ENCODE measurements at places on chromosomes 1 and 21.

GRCh38 chr1:3924825-3925220, 24.8 kb upstream of the C1orf174 start:
- DNase-seq, result no peak

DNA sequence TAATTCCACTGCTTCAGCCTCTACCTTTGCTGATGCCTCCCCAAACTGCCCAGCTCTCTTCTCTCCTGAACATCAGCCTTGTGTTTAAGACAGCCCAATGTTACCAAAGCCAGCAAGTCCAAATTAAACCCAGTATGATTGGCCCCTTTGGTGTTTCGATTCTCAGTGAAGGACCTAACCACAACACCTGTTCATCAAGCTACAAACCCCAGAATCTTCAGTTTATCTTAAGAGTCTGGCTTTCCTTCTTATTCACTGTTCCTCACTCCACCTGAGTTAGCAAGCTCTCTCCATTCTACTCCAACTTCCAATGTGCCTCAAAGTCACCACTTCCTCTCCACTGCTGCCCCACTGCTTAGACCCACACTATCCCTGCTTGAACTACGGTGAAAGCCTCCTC, 25.5 kb upstream of the ITPKB start:
- DNase-seq, result no peak

DNA sequence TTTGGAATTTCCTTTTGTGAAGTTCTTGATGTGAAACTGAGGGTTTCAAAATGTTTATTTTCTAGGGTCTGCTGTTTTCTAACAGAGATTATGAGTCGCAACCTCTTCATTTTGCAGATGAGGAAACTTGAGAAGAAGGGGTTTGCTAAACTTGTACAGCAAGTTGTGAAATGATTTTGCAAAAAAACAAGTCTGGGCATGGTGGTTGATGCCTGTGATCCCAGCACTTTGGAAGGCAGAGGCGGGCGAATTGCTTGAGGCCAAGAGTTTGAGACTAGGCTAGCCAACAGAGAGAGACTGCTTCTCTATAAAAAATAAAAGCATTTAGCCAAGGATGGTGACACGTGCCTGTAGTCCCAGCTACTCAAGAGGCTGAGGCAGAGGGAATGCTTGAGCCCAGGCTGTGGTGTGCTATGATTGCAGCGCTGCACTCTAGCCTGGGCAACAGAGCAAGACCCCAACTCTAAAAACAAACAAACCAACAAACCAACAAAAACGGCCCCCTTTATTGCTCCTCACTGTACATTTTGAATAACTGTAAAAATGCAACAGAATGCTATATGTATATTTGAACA, 9.9 kb downstream of the TRIM67 start:
- no peak for DNase-seq

DNA sequence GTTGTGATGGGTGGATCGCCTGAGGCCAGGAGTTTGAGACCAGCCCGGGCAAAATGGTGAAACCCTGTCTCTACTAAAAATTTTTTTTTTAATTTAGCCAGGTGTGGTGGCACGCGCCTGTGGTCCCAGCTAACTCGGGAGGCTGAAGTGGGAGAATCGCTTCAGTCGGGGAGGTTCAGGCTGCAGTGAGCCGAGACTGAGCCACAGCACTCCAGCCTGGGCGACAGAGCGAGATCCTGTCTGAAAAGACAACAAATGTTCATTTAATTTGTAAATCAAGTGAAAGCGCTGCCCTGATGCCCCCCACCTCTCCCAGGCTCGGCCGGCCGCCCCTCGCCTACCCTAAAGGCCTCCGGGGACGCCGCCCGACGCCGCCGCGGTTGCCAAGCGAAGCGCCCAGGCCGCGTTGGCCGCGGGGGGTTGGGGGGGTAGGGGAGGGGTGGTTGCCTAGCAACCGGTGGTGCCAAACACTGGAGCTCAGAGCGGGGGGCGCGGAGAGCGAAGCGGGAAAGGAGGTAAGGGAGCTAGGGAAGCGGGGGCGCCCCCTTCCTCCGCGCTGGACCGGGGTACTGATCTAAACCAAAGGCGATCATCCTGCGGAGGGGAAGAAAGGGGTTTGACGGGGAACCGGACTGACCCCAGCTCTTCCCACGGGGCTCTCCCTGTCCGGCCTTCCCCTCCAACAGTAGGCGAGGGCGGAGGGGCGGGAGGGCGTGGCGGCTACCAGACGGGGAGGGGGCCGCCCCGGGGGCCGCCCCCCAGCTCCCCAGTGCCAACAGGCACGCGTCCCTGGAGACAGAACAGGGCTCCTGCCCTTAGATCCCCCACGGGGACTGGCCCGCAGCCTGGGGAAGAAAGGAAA, at the start of gene TEKT2:
Gene TEKT2 (plus strand): TSS at position 460 of the 862 bp plus-strand sequence. CDS start 828 bp downstream, outside the sequence.
- no peak for DNase-seq

GRCh38 chr1:112317140-112317539, 78.9 kb upstream of the CTTNBP2NL start:
- no peak for DNase-seq

- no peak for DNase-seq
Observed at GRCh38 chr1:167617153-167618147, 12.6 kb upstream of the RCSD1 start.

GRCh38 chr1:1031659-1032235, 11.8 kb downstream of the AGRN start:
- DNase-seq, result no peak

DNA sequence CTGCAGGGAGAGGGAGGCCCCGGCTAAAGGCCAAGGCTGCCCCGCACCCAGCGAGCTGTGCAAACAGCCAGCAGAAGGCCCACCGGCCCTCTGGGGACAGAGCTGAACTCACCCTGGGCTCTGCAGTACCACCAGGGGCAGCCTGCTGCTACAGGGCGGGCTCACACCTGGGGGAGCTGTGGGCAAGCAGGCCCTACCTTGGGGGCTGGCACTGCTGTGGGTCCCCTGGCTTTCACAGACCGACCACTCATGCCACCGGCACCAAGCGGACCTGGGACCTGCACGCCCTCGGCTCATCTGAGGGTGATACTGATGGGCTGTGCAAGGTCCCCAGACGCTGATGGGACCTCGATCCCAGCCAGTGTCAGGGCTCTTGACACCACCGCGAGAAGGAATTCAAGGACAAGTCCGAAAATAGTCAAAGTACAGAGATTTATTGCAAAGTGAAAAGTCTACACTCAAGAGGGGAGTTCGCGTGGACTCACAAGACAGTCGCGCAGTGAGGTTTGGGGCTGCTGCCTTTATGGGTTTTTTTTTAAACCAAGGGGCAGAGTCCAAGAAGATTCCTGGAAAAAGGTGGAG, 61.0 kb upstream of the ADARB1 start:
- DNase-seq, result no peak

DNA sequence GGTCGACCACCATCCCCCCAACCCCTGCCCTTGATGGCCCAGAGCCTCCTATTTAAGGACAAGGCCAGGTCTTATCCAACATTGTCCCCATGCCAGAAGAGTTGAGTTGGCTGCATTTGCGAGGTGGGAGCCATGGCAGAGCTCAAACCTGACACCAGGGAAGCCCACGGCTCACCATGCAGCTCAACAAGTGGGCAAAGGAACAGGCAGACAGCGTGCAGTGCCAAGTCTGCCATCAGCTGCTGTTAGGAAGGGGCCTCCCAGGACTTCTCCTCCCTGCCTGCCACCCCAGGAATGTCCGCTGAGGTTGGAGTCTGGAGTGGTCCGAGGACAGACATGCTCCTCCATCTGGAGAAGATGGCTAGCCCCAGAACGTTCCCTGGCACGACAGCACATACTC, 19.9 kb downstream of the SLC45A3 start:
- DNase-seq, result no peak

DNA sequence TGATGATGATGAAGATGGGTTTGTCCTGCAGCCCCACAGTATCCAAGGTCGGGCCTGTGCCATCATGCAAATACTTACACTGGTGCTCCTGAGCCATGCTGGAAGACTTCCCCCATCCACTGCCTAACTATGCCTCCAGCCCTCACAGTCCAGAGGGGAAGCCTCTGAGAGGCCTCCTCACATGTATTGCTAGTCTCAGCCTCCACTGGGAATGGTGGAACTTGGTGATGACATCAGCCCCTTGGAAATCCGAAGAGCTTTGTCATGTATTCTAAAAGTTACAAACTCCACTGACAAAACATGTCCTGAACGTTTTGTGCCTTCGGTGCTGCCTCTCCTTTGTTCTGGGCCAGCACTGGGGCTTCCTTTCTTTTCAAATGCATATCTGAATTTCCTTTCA, 61.1 kb upstream of the DMRTB1 start:
- DNase-seq, result no peak

DNA sequence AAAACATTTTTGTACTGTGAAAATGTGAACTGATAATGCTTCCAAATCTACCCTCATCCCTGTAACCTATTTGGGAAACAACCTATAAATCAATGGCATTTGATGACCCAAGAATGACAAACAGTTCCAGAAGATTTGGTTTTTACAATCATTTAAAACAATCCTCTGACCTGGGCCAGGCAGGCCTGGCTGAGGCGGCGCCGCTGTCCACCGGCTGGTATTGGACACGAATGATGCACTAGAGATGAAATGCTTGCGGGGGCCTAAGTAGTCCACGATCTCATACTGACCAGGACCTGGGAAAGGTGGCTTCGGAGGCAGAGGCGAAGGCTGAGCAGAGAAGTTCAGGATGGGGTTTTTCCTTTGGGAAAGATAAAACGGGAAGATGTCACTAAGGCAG, 41.5 kb downstream of the GRHL3 start:
- DNase-seq, result no peak
